Thyroid gland (tissue), 4 donors: ENCODE measurements at places on chromosomes 3 and 15. TPM values are rescaled to one million over a fixed set of nuclear protein-coding genes. Genes with fewer than 3 reads are reported as not detected.

DNA sequence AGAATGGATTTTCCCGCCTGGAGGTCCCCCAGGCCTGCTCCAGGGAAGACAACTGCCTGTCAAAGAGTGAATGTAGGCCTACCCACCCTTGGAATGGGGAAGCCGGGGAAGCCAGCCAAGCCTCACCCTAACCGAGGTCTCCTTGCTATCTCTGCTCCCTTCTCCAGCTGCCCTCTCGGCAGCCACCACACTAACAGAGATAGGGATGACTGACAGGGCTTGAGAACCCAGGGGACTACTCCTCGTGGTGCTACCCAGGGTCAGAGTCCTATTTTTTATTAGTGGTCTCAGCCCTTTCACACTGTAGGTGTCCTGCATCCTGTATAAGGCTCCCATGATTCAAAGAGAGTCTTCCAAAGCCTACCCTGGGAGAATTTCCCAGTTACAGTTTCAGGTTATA lies 160.6 kb upstream of the CHRM5 start:
- no peak overlapping the region for H3K27ac ChIP-seq
- H3K36me3 ChIP-seq = no peaks in the 10 kb centered on the region
- no peaks in the 10 kb centered on the region for H3K4me1 ChIP-seq
- no peak overlapping the region for H3K4me3 ChIP-seq
- H3K27me3 ChIP-seq = no peaks in the 10 kb centered on the region
- DNase-seq = no peak

GRCh38 chr15:75008629-75009326 lies 13.4 kb downstream of the SCAMP5 start:
- no peak overlapping the region for H3K4me3 ChIP-seq
- H3K27ac ChIP-seq = no peak overlapping the region
- H3K4me1 ChIP-seq = no peaks in the 10 kb centered on the region
- no peak for DNase-seq

- H3K27me3 ChIP-seq = no peaks in the 10 kb centered on the region
- no peaks in the 10 kb centered on the region for H3K36me3 ChIP-seq
- no peak overlapping the region for H3K4me3 ChIP-seq
- no peaks in the 10 kb centered on the region for H3K4me1 ChIP-seq
Observed at GRCh38 chr15:94749811-94750617, 518.7 kb downstream of the MCTP2 start.

CHRM5 gene
- total RNA-seq = not detected

DNA sequence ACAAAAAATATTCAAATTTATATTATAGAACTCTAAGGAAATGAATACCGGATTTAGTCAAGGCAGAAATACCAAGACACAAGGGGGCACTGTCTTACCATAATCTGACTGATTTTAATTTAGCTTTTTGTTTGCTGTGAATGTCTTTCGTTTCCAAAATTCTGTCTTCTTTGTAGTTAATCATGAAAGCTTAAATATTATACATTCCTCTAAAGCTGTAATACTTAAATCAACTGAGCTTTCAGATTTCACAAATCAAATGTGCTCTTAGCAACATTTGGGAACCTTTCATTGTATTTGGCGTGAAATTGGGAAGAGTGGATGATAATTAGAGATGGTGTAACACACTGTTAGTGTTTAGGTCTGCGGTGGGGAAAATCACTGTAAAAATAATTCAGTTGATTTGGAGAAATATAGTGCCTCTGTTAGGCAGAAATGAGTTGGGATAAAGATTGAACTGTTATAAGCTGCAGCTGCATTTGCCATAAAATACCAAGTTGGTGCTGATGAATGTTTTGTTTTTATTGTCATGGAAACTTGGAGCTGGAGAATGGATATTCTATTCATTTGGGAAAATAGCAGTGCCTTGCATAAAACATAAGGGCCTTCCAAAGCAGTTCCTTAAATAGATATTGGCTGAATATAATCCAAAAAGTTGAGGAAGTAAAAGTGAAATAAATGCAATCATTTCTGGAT lies 228.2 kb downstream of the TCF12 start:
- DNase-seq = no peak
- no peak overlapping the region for H3K4me3 ChIP-seq
- H3K27me3 ChIP-seq = no peaks in the 10 kb centered on the region
- H3K27ac ChIP-seq = no peak overlapping the region

GRCh38 chr15:96344060-96344705 lies 13.7 kb downstream of the NR2F2 start:
- H3K27ac ChIP-seq = peak overlapping the region; percentile 95
- no peaks in the 10 kb centered on the region for H3K36me3 ChIP-seq
- H3K4me1 ChIP-seq = peaks cover 4% of the 10 kb centered on the region
- DNase-seq = no peak
- H3K27me3 ChIP-seq = no peaks in the 10 kb centered on the region

- H3K27me3 ChIP-seq = no peaks in the 10 kb centered on the region
- no peak overlapping the region for H3K4me3 ChIP-seq
- H3K27ac ChIP-seq = no peak overlapping the region
Observed at GRCh38 chr3:197398286-197398878, 100.0 kb upstream of the DLG1 start.

- no peak for DNase-seq
- H3K27me3 ChIP-seq = no peaks in the 10 kb centered on the region
- H3K27ac ChIP-seq = no peak overlapping the region
- H3K4me3 ChIP-seq = no peak overlapping the region
- peaks cover 5% of the 10 kb centered on the region for H3K4me1 ChIP-seq
- no peaks in the 10 kb centered on the region for H3K36me3 ChIP-seq
Observed at GRCh38 chr3:16147220-16147994, 27.1 kb upstream of the GALNT15 start.
